ENCODE measurements at places on chromosomes 2 and 18.
A peak's percentile ranks its signal among the peaks of the same experiment; 100 is the strongest.

GRCh38 chr2:98027538-98027937 lies 31.8 kb upstream of the TMEM131 start:
- DNase-seq, result no peak

DNA sequence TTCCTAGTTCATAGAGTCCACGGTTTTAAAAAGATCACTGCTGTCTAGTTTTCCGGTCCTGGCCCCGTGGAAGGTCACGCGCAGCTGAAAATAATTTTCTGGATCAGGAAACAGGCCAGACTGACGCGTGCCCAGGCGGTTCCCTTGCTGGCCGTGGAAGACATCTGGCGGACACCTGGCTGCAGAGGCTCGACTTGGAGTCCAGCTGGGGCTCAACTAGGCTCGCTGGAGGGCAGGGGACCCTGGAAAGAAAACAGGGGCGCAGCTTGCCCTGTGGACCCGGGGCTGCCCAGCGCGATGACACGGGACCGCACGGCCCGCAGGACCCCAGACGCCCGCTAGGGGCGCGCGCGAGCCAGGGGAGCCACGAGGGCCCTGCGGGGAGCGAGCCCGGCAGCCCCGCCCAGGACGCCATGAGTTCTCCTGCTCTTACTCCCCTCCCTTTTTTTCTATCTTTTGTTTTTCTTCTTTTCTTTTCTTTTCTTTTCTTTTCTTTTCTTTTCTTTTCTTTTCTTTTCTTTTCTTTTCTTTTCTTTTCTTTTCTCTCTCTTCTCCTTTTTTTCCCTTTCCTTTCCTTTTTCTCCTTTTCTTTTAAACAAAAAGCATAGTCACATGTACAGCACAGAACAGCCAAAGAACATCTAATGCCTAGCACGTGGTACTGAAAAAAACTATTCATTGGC lies 43.2 kb upstream of the UBE2F start:
- DNase-seq, result peak; percentile 90

GRCh38 chr2:191012845-191013681 lies 908 bp downstream of the STAT1 start:
- DNase-seq, result peak; percentile 56

DNA sequence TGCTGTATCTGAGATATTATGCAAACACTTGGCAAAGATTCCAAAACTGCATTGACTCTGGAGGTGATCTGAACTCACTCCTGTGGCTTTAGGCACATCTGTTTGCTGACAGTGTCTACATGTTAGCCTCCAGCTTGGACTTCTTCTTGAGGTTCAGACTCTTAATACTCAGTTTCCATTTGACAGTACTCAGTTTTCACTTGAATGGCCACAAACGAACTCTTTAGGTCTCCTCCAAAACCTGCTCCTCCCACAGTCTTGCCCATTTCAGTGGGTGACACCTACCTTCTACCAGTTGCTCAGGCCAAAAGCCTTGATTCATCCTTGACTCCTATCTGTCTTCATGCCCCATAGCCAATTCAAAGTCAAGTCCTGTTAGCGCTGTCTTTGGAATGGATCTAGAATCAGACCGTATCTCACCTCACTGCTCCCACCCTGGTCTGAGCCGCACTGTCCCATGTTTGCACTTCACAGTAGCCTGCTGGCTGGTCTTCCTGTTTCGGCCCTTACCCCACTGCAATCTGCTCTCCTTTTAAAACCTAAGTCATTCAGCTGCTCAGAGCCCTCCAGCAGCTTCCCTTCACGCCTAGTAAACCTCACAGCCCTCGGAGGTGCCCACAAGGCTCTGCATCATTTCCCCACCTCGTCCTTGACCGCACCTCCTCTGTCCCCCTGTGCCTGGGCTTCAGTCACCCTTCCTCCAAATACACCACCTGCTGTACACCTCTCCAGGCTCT lies 10.5 kb downstream of the ATG16L1 start:
- no peak for DNase-seq

DNA sequence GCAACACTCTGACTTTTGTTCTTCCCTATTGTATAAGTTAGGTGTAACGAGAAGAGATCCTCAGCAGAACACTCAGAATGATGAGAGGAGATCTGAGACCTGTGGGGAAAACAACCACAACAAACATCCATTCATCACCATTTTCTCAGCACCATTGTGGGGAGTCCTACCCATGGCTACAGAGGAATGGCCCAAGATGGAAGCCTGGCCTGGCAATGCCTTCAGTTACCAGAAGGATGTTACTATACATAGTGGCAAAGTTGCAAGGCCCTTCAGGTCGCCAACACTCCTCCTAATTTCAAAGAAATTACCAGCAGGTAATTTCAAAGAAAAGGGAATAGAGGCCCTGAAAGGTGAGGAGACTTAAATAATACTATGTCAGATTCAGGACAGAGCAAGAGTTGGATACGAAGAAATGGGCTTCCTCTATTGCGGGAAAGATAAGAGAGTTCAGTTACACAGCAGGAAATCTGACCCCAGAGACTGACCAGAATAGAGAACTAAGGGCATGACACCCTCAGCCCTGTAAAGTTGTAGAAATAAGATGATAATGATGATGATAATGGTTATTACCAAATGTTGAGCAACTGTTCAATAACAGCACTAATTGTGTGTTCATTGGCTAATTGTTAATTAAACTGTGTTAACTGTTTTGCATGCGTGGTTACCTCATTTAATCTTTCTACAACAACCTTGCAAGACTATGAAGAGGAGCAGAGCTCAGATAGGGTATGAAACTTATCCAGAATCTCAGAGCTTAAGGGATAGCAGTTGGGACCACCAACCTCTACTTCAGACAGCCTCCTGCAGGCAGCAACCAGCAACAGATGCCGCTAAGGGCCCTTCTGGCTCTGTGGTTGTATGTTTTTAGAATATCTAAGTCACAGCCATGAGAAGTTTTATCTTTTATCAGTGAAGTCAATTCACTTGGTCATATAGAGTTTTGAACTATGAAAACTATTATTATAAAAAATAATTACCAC lies 37.5 kb downstream of the DHRS9 start:
- peak; percentile 85 for DNase-seq

GRCh38 chr18:67199993-67200617 lies 316.4 kb downstream of the DSEL start:
- peak; percentile 73 for DNase-seq

DNA sequence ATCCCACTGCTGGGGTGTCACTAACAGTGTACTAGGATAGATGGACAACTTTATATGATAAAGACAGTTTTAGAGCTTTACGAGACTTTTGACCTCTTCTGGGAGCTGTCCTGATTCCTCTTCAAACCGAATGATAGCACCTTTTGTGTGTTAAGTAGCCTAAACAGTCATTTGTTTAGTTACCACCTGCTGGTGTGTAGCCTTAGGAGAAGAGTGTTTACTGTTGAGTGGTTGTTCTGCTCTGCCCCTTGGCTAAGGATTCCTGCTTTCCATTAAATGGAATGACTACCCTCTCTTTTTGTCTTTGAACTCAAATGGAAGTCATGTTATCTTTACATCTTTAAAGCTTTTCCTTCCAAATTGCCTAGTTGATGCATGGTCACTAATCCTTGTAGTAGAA lies 28.0 kb upstream of the MGAT5 start:
- no peak for DNase-seq

DNA sequence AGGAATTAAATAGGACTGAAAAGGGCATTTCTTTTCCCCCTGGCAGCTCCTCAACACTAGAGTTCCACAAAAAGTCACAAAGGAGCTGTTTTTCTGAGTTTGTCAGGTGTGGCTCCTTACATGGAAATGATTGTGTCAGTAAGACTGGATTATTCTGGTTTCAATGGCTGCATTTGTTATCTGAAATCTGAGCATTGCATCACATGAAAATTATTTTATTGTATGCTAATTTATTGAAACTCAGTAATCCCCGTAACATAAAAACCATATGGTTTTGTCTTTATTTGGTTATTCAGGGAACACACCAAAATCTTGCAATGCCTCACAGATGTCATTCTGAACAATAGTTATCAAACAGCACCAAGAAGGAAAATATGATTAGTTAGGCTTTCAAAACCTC lies 439.7 kb upstream of the TNP1 start:
- no peak for DNase-seq

DNA sequence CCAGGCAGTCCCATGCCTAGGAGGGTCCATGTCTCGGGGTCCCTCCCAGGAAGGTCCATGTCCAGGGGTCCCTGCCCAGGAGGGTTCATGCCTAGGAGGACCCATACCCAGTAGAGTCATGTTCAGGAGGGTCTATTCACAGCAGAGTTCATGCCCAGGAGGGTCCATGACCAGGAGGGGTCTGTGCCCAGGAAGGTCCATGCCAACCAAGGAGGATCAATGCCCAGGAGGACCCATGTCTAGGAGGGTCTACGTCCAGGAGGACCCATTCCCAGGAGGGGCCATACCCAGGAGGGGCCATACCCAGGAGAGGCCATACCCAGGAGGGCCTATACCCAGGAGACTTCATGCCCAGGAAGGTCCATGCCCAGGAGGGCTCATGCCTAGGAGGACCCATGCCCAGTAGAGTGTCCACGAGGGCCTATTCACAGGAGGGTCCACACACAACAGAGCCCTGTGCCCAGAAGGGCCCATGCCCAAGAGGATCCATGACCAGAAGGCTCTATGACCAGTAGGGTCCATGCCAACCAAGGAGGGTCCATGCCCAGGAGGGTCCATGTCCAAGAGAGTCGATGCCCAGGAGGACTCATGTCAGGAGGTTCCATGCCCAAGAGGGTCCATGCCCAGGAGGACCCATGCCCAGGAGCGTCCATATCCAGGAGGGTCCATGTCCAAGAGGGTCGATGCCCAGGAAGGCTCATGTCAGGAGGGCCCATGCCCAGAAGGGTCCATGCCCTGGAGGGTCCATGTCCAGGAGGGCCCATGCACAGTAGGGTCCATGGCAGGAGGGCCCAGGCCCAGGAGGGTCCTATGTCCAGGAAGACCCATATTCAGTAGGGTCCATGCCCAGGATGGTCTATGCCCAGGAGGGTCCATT lies 10.1 kb downstream of the GPR35 start:
- no peak for DNase-seq

- DNase-seq, result no peak
These were observed 182.8 kb upstream of the AGAP1 start for GRCh38 chr2:235311044-235311443.

DNA sequence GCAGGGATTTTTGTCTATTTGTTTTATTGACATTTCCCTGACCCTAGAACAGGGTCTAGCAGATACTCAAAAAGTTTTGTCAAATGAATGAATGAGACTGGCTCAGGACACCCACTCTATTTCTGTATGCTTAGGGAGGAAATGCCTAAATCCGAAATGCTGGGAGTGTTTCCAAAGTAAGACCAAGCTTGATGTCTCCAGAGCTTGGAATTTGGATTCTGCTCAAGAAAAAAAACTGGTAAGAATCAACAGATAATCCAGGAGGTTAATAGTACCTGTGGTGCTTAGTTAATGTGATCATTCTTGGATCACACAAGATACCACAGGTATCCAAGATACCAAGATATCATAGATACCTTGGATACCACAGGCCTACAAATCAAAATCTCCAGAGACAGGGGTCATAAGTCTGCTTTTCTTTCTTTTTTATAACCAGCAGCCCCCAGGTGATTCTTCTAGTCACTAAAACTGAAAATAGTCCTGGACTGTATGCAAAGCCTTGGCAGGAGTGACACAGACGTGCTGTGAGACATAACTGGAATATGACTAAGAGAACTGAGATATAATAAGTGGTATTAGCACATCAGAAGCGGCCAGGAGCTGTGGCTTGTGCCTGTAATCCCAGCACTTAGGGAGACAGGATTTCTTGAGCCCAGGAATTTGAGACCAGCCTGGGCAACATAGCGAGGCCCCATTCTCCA lies 39.9 kb upstream of the SP3 start:
- DNase-seq, result no peak

DNA sequence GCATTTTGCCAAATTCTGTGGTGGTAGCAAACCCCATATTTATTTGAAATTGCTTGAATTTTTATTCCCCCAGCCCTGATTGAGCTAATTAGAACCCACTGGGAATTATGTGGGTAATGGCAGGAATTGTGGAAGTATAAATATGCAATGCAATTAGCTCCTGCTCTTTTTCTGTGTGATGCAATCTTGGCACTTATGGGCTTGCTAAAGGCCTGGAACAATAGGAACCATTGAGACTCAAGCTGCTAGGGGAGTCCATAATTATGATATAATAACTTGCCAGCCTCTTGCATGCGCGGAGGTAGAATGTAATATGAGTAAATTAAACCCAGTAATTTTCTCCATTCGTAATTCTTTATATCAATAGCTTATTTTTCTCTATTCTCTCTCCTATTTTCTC lies 267.6 kb upstream of the THSD7B start:
- no peak for DNase-seq

DNA sequence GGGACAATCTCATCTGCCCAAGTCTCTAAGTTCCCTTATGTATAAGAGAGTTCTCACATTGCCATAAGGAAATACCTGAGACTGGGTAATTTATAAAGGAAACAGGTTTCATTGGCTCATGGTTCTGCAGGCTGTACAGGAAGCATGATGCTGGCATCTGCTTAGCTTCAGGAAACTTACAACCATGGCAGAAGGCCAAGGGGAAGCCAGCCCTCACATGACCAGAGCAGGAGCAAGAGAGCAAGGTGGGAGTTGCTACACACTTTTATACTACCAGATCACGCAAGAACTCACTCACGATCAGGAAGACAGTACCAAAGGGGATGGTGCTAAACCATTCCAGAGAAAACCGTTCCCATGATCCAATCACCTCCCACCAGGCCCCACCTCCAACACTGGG lies 73.9 kb downstream of the PRKRA start:
- DNase-seq, result no peak

GRCh38 chr2:95359501-95359930 lies 43.0 kb upstream of the FAHD2A start:
- no peak for DNase-seq

DNA sequence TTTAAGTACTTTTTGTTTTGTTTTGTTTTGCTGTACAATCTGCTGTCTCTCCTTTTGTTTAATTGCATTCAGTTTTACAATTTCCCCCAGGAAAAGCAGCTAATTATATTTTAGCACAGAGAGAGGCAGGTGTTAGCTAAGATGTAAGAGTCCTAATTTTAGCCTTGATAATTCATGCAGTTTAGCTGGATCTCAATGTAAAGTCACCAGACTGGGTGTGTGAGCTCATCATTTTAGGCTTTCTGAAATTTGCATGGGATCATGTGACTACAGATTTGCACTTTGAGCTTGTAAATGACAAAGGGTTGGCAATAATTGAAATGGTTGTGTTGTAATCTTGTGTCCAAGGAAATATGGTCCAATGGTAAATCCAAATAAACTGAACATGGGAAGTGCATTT lies 68.5 kb downstream of the ETAA1 start:
- DNase-seq, result no peak

GRCh38 chr2:82000606-82001005 lies 1696.1 kb upstream of the LRRTM1 start:
- no peak for DNase-seq

- DNase-seq, result peak; percentile 33
These were observed 46.1 kb downstream of the SERTAD2 start for GRCh38 chr2:64607381-64608304.

DNA sequence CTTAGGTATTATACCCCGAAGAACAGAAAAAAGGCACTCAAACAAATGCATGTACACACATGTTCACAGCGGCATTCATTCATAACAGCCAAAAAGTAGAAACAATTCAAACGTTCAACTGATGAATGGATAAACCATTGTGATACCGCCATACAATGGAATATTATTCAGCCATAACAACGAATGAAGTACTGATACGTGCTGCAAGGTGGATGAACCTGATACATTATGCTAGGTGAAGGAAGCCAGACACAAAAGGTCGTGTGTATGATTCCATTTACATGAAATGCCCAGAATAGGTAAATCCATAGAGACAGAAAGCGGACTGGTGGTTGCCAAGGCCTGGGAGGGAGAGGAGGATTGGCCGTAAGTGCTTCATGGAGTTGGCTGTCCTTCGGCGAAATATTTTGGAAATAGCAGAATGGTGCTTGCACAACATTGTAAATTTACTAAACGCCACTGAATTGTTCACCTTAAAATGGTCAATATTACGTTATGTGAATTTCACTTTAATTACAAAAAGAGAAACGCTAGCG lies 750 bp upstream of the RMP24 start:
- no peak for DNase-seq
